ENCODE measurements at places on chromosomes 11 and 22.

DNA sequence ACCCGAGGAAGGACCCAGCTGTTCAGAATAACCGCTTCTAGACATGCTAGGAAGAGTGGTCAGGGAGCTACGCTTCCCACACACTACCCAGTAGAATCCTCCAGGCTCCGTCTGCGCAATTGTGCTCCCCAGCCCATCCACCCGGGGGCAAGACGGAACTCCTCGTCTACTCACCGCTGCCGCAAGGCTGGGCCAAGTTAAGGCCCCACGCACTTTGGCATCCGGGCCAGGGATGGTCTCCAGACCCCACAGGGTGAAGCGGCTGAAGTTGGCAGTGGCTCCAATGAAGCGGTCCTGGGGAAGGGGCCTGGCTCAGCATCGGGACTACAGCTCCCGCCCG is 757 bp downstream of the RNASEH2C start:
- no peak for DNase-seq

- DNase-seq, result no peak
Observed at GRCh38 chr11:100152766-100153165, 534.3 kb upstream of the ARHGAP42 start.

DNA sequence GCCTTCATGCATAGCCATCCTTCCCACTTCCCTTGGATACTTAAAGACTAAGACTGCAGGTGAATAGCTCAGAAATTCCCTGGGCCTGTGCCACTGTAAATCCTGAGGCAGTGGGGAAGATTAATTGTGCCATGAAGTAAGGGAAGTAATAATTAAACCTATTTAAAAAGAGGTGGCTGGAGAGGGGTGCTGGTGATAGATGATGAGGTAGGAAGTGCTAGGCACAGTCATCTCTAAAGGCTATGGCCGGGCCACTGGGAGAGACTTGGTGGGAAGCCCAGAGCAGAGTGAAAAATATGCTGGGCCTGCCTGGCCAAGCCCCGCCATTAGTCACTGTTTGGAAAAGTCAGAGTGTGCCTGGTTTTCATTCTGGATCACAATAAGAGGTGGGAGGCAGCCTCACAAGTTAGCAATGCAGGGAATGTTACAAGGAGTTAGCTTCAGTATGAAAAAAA is 197.2 kb upstream of the PITPNB start:
- no peak for DNase-seq

- DNase-seq, result no peak
Observed at GRCh38 chr11:33940538-33940815, 48.6 kb upstream of the LMO2 start.

DNA sequence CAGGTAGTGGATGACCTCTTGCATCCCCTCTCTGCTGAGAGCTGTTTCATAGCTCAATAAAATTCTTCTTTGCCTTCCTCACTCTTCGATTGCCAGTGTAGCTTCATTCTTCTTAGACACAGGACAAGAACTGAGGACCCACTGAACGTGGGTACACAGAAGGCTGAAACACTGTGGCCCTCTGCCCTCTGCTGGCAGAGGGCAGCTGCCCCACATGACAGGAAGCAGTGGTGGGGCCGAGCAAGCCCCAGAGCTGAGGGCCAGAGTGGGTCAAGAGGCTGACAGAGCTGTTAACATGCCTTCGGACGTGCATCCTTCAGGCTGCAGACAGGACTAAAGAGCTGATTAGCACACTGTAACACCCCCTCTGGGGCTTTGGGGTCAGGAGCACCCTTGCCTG is 15.6 kb downstream of the SMC1B start:
- no peak for DNase-seq

- no peak for DNase-seq
Observed at GRCh38 chr22:39021552-39022250, 774 bp downstream of the APOBEC3D start.

GRCh38 chr22:49432211-49432896 is 395.3 kb downstream of the BRD1 start:
- DNase-seq, result no peak

Measured in NCI-H187 treated with DMSO at 0.1 percent for 48 hours (cell line).